ENCODE measurements at places on chromosomes 16 and 17.

DNA sequence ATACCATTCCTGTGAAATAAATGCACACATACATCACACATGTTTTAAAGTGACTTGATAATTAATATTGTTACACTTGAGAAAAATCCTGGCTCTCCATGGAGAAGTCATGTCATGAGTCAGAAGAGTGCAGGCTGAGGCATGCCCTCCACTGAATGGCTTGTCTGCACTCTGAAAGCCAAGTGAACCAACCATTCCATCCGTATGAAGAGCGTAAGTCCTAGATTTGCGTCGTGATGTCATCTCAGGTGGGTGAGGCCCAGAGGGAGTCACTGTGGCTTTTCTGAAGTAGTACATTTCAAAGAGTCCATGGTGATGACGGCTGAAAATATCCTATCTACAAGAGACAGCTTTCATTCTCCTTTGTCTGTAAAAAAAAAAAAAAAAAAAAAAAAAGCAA lies 83.5 kb upstream of the IRX5 start:
- peak; percentile 20 for DNase-seq

GRCh38 chr16:17691899-17692176 lies 221.1 kb upstream of the XYLT1 start:
- peak; percentile 11 for DNase-seq

- DNase-seq: no peak
Measured at GRCh38 chr17:47251421-47251940, 2.1 kb upstream of the ITGB3 start.

DNA sequence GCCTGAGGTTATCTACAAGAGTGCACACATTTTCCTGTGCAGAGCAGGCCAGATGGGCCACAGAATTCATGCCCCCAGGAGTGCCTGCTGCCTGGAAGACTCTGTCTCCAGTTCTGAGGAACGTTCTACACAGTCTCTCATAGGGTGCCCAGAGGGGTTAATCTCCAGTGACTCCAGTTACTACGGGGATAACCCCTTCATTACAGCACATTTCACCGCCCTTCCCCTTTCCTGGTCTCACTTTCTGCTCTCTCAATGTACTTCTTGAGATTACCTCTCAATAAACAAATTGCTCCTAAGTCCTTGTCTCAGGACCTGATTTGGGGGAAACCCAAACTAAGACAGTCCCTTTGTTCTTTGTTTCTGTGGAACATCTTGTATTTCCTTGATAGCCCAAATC lies 5.7 kb downstream of the CD300H start:
- no peak for DNase-seq

DNA sequence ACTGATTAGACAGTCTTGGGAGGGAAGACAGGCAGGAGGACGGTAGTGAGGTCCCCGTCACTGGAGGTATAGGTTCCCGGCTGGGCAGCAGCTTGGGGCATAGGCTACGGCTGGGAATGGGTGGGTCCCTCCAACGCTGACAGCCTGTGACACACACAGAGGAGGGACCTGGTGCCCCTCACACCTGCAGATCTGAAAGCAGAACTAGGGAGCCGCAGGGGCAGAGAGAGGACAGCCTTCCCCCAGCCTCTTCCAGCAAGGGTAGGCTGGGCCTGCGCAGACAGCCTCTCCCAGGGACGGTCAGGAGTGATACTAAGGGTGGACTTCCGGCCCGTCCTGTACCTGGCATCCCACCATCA lies 2.0 kb downstream of the P2RX1 start:
- DNase-seq: no peak

- no peak for DNase-seq
Measured at GRCh38 chr16:71647391-71647790, 21.4 kb downstream of the MARVELD3 start.

DNA sequence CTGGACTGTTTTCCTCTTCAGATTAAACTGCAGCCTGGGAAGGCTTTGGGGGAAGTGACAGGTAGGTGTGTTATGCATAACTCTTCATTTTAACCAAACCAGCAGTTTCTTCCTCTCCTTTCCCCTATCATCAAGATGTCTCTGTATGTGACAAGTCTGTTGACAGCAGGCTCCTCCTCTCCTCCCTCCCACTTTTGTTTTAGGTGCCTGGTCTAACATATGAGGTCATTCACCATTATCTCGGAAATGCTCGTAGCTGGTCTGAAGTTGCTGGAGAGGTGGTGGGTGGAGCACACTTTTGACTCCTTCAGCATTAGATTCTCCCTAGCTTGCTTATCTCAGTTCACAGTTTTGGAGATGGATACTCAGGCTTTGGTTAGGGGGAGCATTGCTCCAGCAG lies 571.0 kb upstream of the EEF2KMT start:
- DNase-seq: no peak

GRCh38 chr16:6863135-6863534 lies 469.5 kb upstream of the RBFOX1 start:
- no peak for DNase-seq

DNA sequence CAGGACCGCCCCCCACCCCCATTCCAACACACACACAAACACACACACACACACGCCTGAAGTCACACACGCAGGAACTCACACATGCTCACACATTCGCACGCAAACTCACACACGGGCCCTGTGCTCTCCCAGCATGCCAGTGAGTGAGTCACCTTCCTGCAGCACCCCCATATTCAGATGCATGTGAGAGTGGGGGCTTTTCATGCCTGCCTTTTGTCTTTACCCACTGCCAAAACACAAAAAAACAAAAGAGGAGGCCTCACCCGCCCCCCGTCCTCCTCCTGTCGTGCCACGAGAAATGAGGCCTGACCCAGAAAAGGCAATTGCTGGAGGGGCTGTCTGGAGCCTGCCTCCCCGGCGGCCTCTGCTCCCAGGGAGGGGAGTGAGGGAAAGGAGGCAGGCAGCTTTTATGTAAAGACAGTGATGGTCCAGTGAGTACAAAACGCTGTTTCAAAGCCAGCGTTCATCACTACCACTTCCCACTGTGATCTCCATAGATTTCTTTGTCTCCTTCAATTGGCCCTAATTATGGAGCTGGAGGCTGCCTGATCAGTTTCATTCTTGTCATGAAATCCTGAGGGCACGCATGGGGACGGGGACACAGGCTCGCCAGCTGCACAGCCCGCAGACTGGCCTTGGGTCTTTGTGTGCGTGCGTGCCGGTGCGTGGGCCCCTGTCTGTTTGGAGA lies 29.5 kb upstream of the GSE1 start:
- peak; percentile 94 for DNase-seq

GRCh38 chr17:42325026-42325425 lies 36.7 kb downstream of the STAT5A start:
- no peak for DNase-seq

GRCh38 chr17:68480885-68481284 lies 23.6 kb upstream of the WIPI1 start:
- no peak for DNase-seq

DNA sequence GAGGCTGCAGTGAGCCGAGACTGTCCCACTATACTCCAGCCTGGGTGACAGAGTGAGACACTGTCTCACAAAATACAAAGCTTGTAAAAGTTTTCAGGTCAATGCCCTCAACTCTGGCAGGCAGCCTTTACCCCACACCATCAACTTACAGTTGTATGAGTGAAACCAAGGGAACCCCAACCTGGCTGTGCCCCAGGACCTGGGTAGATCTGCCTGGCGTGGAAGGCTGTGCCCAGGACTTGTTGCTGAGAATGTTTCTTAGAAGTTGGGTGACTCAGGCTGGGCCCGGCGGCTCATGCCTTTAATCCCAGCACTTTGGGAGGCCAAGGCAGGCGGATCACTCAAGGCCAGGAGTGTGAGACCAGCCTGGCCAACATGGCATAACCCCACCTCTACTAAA lies 7.8 kb downstream of the CES3 start:
- no peak for DNase-seq

- DNase-seq: no peak
Measured at GRCh38 chr17:11023639-11024479, 186.0 kb upstream of the PIRT start.

- DNase-seq: peak; percentile 63
Measured at GRCh38 chr17:81510785-81511553, 1.6 kb downstream of the ACTG1 start.

All from eye (tissue), 1 donor.